Activated CD4-positive, alpha-beta T cell treated with anti-CD3 and anti-CD28 coated beads, Interleukin-2, amount 10 ng/mL, durations not matched to agents 24 days and 14 days (primary cell): ENCODE measurements at places on chromosomes 12 and 14. TPM values are rescaled to one million over a fixed set of nuclear protein-coding genes. Genes with fewer than 3 reads are reported as not detected.

Gene FGD6
- 0.45 and 0.70 TPM in 2 replicates for total RNA-seq

Gene ARHGAP9
- 102 and 103 TPM in 2 replicates for total RNA-seq

Gene MYF5
- not detected in 2 replicates for total RNA-seq

Gene CATSPERB
- total RNA-seq: 0.30 and 1.5 TPM in 2 replicates

DNA sequence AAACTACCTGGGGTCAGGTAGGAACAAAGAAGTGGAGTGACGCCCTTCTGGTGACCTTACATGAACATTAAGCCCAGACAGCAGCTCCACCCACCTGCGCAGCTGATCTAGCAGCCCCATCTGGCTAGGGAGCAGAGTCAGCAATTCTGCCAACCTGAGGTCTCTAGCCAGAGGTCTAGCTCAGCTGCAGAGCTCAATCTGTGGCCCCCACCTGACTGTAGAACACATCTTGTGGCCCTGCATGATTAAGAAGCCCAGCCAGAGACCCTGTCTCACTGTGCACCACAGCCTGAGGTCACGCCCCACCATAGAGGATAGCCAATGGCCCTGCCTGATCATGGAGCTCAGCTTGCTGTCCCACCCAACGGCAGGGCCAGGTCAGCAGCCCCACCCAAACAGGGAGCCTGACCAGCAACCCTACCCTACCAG is 50.6 kb upstream of the HIGD1C start:
- H3K36me3 ChIP-seq: peaks cover 1% of the 10 kb centered on the region
- no peaks in the 10 kb centered on the region for H3K4me1 ChIP-seq
- no peak overlapping the region for H3K27ac ChIP-seq

GRCh38 chr12:126773491-126773890 is 1493.5 kb upstream of the TMEM132C start:
- no peak overlapping the region for H3K4me3 ChIP-seq
- peaks cover 13% of the 10 kb centered on the region for H3K4me1 ChIP-seq
- no peaks in the 10 kb centered on the region for H3K27me3 ChIP-seq

DNA sequence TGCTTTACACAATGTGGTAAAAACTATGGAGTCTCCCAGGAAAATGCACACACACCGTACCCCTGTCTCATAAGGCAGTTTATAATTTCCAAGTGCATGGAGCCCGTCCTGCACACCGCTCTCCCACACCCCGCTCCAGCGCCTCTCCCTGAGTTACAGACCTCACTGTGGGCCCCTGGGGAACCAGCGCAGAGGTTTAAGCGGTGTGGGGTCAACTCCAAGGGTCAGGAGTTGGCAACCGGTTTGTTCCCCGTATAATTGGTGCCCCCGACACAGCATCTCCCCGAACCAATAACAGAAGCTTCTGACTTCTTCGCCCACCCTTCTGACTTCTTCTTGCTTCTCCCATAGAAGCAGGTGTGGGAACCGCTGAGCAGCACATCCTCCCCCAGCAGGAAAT is 58.4 kb upstream of the DDX11 start:
- H3K36me3 ChIP-seq: no peaks in the 10 kb centered on the region
- no peak for DNase-seq
- no peaks in the 10 kb centered on the region for H3K4me1 ChIP-seq
- no peaks in the 10 kb centered on the region for H3K27me3 ChIP-seq
- no peak overlapping the region for H3K4me3 ChIP-seq

- H3K4me3 ChIP-seq: peak overlapping the region; percentile 89
- peaks cover 2% of the 10 kb centered on the region for H3K36me3 ChIP-seq
- peaks cover 50% of the 10 kb centered on the region for H3K27me3 ChIP-seq
- DNase-seq: peak; percentile 76
- H3K27ac ChIP-seq: peak overlapping the region; percentile 79
These were observed 501 bp downstream of the RIMKLB start for GRCh38 chr12:8698132-8698851.

GRCh38 chr14:68214431-68214830 is 394.9 kb downstream of the RAD51B start:
- DNase-seq: no peak
- H3K27ac ChIP-seq: no peak overlapping the region
- peaks cover 32% of the 10 kb centered on the region for H3K4me1 ChIP-seq
- no peak overlapping the region for H3K4me3 ChIP-seq

DNA sequence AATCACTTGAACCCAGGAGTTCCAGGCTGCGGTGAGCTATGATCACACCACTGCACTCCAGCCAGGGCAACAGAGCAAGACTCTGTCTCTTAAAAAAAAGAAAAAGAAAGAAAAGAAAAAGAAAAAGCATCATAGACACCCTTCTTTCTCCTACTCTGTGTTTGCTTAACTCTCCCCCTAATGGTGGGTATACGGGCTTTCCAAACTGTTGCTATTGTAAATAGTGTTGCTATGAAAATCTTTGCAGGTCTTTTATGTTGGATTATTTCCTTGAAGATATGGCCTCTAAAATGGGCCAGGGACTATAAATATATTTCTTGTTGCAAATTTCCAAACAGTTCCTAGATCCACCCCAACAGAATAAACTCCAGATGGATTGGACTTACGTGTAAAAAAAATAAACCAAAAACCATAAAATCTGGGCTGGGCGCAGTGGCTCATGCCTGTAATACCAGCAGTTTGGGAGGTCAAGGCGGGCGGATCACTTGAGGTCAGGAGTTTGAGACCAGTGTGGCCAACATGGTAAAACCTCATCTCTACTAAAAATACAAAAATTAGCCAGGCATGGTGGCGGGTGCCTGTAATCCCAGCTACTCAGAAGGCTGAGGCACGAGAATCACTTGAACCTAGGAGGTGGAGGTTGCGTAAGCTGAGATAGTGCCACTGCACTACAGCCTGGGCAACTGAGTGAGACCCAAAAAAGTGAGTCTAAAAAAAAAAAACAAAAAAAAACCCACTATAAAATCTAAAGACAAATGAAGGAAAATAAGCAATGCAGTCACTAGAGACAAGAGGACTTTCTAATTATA is 25.9 kb downstream of the NFKBIA start:
- no peaks in the 10 kb centered on the region for H3K36me3 ChIP-seq
- no peak for DNase-seq
- H3K4me3 ChIP-seq: no peak overlapping the region
- H3K27me3 ChIP-seq: no peaks in the 10 kb centered on the region
- H3K4me1 ChIP-seq: peaks cover 4% of the 10 kb centered on the region
